ENCODE measurements at places on chromosomes 1 and 21.

DNA sequence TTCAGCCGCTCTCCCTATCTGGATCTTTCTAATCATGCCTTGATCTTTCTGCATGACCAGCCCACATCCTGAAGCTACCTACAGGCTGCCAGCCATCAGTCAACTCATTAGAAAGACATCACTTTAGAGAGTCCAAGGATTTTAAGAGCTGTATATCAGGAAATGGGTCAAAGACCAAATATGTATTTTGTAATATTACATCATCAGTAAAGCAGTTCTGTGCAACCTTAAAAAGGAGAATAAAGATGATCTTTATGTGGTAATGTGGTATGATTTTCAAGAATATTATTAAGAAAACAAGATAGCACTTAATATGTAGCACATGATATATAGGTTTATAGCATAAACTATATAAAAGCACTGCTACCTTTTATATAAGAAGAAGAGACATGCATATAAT, 47.6 kb downstream of the SLC30A7 start:
- DNase-seq: no peak

GRCh38 chr1:111669268-111669667, 49.7 kb downstream of the RAP1A start:
- no peak for DNase-seq

DNA sequence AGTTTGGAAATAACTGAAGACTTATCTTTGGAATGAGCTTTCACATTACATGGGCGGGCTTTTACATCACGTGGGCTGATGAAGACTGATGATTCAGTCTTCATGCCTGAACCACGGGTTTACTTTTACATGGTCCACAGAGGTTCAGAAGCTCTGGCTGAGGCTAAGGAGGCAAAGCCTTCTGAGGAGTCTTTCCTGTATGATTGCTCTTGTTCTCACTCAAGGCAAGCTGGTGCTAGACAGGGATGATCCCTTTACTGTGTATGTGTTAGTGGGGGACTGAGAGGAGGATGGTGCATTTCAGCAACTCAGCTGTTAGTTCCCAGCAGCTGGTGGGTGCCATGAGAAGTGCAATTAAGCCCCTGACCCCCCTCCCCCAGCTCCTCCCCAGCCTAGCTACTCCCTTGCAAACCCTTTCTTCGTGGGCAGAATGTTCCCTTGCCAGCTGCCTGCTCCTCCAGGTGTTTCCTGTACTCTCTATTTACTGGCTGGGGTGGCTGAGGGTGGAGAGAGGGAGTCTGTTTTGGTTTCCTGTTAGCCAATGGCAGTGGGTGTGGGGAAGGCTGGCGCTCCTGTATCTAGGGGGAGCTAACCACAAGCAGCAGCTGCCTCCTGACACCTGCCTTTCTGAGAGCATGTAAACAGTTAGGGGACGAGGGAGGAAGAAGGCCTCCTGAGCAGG, 15.4 kb downstream of the BTG2 start:
- peak; percentile 46 for DNase-seq

GRCh38 chr1:20875198-20875973, 88.3 kb upstream of the HP1BP3 start:
- DNase-seq: no peak

GRCh38 chr1:103371234-103371633, 154.3 kb upstream of the RNPC3 start:
- no peak for DNase-seq

GRCh38 chr1:234862944-234863515, 253.1 kb upstream of the IRF2BP2 start:
- DNase-seq: no peak

GRCh38 chr1:200112290-200112689, 84.8 kb downstream of the NR5A2 start:
- DNase-seq: no peak

DNA sequence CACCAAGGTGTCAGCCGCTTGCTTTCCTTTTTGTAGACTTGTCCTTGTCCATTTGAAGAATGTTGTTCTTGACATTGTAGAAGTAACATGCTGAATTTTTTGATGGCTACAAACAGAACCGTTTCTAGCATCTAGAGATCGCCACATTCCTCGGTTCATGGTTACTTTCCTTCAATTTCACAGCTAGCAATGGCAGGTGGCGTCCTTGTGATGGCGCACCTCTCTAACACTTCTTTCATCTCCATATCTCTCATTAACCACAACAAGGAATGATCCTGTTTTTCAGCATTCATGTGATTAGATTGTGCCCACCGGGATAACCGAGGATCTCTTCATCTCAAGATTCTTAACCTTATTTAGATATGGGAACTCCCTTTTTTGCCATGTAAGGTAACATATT, 2129.8 kb downstream of the NCAM2 start:
- no peak for DNase-seq

- no peak for DNase-seq
Measured at GRCh38 chr1:219405531-219406331, 207.2 kb downstream of the ZC3H11B start.

DNA sequence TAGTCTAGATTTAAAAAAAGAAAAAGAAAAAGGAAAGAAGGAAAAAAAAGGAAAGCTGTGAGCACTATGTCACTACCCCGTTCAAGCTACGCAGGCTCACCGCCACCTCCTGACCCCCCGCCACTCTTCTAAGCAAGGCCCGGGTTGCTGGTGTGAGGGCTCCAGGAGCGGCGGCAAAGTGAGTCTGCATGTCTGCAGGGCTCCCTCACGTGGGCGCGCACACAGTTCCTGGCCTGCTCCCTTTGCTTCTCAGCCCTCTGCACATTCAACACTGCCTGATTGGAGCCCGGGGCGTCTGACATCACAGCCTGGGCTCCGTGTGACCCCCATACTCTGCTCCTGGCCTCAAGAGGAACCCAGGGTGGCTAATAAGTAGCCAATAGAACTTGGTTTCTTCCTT, 81.4 kb upstream of the TLR5 start:
- no peak for DNase-seq

GRCh38 chr1:65260851-65261473, 48.4 kb upstream of the DNAJC6 start:
- DNase-seq: no peak

- DNase-seq: no peak
Measured at GRCh38 chr21:38234395-38235142, 22.2 kb upstream of the KCNJ15 start.

- DNase-seq: no peak
Measured at GRCh38 chr21:26844258-26845065, 747 bp downstream of the ADAMTS1 start.

GRCh38 chr1:65512967-65513780, 92.7 kb downstream of the LEPR start:
- DNase-seq: no peak

DNA sequence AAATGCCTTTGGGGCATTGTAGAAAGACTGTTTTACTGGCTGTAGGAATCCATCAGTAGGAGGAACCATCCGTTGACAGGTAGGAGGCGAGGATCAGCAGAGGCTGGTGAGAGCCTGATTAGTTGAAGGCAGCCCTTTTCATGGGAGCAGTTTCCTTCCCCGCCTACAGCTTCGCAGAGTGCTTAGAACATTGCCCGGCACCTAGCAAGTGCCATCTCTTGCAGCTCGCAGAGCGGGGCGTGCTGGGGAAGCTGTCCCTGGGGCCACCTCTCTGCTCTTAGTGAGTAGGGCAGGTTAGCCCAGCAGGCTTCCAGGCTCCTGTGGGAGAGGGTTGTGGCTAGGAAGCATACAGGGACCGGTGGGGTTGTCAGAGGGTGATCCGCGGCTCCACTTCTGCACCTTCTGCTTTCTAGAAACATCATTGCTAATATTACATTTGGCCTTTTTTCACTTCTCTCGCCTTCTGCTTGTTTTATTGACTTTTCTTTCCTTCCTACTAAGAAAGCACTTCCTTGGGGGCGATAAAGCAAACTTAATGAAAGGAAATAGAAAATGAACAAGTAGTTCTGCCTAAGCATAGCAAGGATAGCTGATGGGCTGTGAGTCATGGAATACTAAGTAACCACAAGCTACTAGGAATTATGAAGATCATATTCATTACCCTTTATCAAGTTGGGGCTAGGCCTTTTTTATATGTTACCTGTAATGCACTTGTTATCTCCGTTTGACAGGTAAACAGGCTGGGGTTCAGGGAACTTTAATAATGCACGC, 176.7 kb downstream of the GALNT2 start:
- DNase-seq: no peak

DNA sequence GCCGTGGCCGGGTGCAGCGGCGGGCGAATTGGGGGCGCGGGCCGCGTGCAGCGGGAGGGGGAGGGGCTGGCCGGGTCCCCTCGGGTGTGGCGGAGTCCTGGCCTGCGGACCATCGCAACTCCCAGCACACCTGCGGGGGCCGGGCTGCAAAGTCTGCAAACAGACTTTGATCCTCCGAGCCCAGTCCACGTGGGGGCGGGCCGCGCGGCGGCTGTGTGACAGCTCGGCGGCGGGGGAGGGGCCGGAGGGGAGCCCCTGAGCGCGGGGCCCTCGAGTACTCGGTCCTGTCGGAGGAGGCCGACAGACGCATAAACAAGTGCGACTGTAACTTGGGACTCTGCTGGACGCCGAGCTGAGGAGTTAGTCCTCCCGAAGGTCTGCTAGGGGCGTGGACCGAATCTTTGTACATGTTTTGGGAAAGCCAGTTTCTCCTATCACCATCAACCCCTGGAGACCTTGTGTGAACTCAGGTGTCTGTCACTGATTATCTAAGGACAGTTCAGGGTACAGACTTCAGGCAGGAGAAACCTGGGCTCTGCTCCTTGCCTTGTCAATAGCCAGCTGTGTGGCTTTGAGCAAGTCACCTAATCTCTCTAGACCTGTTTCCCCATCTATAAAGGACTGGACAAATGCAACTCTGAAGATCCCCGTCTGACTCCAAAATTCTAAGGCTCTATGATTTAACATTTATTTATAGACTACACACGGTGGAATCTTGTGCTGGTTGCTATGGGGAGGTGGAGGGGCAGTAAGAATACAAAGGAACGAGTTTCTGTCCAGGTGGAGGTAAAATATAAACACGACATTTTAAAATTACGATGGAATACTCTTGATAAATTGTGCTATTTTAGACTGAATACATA, 710 bp upstream of the SLC30A1 start:
- no peak for DNase-seq

GRCh38 chr1:55314740-55315139, 99.6 kb upstream of the USP24 start:
- no peak for DNase-seq

DNA sequence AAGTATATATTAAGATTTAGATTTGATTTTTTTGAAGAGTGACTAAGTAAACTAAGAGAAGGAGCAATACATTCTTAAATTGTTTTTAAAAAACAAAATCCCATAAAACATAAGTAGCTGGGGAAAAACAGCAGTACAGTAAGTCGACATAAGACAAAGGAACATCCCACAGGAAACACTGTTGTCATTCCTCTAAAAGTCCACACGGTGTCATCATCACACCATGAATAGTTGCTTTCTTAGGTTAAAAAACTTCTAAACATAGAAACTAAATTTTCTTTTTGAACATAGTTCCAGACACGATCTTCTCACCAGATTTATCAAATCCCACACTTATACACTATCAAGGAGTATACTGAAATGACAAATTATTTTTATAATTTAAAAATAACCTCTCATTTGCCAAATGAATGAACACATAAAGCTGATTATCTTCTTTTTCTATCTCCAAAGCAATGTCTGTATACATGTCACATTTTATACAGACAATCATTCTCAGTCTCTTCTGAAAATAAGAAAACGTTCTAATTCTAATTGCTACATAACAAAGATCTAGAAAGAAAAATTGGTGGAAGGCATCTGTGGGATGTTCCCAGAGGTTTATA, 15.8 kb downstream of the ODF2L start:
- no peak for DNase-seq

DNA sequence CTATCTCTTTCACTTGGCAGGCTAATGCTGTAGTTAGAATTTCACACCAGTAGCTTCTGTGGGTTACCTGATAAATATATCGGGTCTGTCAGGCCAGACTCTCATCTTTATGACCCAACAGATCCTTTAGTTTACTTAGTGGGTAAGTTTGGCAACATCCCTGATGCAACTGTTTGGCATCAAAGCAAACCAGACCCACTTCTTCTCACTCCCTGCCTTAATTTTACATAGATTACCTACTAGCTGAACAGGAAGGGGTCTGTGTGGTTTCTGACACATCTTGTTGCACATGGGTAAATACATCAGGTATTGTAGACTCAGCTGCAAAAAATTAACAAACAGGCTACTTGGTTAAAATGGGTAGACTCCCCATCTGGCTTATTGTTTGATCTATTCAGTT, 3.2 kb upstream of the GUK1 start:
- DNase-seq: no peak

- no peak for DNase-seq
Measured at GRCh38 chr21:40355076-40355475, 487.8 kb downstream of the PCP4 start.

- no peak for DNase-seq
Measured at GRCh38 chr1:17791480-17791879, 36.3 kb downstream of the ACTL8 start.

DNA sequence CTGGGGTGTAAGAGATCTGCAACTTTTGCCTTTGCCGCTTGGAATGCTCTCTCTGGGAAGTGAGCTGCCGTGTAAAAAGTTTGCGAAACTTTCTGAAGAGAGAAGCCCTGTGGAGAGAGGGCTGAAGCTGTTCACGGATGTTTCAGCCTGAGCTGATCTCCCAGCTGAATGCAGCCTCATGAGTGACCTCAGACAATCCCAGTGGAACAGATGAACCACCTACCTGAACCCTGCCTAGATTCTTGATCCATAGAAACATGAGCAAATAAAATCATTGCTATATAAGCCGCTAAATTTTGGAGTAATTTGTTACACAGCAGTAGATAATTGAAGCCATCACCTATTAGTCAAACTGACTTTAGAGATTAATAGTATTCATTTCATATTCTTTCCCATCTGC, 4.4 kb upstream of the ALG6 start:
- no peak for DNase-seq

DNA sequence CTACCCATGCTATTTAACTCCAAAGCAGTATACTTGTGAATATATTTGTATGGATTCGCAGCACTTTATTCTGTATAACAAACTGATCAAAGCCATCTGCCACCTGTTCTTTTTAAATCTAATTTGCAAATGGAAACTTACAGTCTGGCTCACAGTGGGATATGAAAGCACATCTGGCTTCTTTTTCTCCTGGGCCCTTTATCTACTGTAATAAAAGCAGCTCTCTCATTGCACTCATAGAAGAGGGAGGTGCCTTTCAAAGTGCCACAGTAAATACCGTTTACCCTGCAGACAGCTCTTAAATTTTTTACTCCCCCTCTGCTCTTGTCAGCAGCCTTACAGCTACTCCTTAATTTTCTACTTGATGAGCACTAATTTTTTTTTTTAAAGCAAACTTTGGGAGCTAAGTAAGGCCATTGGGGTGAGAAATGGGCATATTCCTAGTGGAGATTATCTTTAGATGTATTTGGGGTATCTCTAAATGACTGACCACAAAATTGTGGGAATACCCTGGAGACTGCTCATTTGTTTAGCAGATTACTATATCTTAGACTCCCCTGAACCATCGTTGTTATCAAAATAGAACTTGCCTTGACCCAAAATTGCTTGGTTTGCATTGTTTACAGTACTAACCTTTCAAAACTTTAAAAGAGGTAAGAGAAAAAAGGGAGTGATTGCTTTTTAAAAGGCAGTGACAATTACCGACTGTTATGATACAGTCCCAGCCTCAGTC, 110.1 kb downstream of the VPS13D start:
- DNase-seq: no peak

GRCh38 chr1:64062941-64063581, 140.4 kb upstream of the UBE2U start:
- DNase-seq: no peak

All from activated gamma-delta T cell treated with anti-CD3 and anti-CD28 coated beads, Interleukin-2, amount 50 U/mL, for 16 hours (primary cell).